ENCODE measurements at places on chromosomes 2 and 18.

- no peak for DNase-seq
Observed at GRCh38 chr2:181065458-181065857, 85.1 kb downstream of the UBE2E3 start.

DNA sequence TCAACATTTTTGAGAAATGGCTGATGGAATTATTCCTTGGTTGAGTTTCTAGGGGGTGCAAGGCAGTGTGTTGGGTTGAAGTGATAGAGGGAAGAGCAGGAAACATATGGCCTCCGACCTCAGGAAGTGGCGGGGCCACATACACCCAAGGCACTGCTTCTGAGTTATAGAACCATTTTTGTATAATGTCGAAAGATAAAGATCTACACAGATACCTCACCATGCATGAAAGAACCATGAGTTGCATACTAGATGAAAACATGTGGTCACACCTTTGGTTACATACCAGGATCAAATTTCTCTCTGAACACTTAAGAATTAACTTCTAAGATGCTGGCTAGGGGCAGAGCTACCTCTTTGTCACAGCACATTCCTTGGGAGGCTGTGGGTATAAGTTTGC, 23.2 kb downstream of the LAMA3 start:
- peak; percentile 25 for DNase-seq

GRCh38 chr18:36095936-36096519, 28.7 kb upstream of the RPRD1A start:
- peak; percentile 55 for DNase-seq

GRCh38 chr2:229269941-229270340, 1.1 kb downstream of the PID1 start:
- no peak for DNase-seq

DNA sequence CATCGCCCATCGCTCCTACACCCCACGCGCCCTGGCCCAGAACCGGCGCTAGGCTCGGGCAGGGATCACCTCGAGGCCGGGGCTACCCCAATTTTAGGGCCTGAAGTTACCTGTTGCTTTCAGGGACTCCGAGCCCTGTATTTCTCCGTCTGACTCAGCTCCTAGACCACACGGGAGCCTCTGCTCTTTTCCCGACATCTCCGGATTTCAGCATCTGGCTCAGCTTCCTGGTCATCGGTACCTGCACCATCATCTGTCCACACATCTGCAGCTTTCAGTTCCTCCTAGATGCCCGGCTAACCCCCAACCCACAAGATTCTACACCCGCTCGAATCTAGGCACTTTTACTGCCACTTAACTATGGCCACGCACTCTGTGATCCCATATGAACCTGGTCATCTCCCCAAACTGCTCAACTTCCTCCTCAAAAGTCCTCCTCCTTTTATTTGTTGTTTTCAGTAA, 12.1 kb upstream of the HMSD start:
- DNase-seq = no peak

DNA sequence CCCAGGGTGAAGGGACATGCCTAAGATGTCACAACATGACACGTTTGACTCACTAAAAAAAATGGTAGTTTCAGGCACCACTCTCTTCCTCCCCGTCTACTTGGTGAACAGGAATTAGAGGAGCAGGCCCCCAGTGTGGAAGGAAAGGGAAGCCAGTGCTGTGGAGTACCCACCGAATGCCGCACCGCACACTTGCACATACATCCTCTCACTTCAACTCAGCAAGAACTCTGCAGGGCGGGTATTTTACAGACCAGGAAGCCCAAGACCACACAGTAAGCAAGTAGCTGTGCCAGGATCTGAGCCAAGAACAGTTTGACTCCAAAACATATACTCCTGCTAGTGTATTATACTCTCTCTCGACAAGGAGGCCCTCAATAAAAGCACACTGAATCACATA, 69.8 kb downstream of the BCL2 start:
- DNase-seq = no peak

GRCh38 chr2:177692042-177692782, 299.6 kb downstream of the AGPS start:
- no peak for DNase-seq

GRCh38 chr2:3857576-3857975, 154.2 kb downstream of the DCDC2C start:
- DNase-seq = no peak

DNA sequence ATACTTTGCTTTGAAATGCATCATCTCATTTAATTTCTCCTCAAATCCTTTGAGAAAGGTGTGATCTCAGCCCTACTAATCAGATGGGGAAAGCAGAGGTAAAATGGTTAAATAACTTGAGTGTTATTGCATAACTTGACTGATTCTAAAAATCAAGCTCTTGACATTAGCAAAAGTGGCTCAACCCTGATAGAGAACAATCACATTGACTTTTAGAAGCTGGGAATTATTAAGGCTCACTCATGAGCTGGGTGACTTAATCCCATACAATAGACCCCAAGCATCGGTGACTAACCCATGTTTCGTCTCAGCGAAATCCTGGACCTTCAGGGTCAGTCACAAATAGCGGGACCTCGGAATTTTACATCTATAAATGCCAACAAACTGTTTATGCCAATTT, 378.9 kb downstream of the NBAS start:
- DNase-seq = no peak

DNA sequence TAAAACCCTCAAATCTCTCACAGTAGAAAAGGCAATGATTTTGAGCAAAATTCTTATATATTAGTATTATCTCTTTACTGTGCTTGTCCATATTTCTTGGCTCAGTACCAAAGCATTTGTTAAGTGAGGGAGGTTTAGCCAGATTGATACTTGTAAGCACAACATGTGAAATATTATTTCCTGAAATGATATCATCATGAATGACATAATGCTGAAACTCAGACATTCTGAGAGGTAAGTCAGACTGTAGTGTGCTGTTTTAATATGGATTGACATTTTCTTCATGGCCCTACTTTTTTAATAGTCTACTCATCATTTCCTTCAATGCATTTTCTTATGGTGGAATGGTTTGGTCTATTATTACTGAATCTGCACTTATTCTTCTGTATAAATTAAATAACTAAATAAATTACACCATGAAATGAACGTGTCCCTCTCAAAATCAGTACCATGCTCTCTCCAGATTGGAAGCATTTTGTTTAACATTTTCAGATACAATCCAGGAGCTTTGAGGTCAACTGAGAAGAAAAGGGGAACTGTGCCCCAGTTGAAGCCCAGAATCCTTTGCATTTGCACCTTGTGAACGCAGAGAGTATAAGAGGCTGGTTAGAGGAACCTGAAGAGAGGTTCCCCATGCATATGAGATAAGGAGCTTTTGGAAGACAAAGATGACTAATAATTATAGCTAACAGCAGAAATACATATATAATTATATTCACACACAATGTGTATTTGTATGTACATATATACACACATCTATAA, 50.1 kb upstream of the CRACDL start:
- peak; percentile 18 for DNase-seq

- DNase-seq = no peak
Observed at GRCh38 chr2:85908506-85908905, 19.7 kb upstream of the ST3GAL5 start.

DNA sequence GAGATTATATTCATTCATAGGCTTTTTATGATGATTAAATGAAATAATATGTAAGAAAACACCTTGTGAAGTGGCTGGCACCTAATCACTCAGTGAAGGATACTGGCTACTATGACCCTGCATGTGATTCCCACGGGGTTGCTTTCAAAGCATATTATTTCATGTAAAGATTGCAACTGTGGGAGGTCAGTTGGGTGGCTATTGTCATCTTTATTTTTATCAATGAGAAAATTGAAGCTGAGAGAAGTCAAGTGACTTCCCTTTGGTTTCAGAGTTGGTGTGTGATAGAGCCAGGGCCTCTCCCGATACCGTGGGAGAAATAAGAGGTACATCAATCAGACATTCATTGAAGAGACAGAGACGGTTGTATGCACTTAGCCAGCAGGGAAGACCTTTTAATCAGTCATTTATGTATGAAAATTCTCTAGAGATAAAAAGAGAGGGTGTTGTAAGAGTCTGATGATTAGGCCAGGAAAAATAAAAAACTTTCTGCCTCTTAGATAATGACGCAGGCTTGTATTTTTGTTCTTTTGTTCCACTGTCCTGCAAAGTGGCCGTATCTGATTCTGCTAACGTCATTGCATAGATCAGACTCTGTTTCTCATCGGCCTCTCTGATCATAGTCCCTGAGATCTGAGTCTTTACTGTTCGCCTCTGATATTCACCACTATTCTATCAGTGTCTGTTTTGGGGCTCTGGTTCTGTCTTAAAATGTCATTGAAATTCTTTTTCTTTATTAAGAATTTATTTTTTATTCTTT, 50.5 kb downstream of the QPCT start:
- DNase-seq = no peak

DNA sequence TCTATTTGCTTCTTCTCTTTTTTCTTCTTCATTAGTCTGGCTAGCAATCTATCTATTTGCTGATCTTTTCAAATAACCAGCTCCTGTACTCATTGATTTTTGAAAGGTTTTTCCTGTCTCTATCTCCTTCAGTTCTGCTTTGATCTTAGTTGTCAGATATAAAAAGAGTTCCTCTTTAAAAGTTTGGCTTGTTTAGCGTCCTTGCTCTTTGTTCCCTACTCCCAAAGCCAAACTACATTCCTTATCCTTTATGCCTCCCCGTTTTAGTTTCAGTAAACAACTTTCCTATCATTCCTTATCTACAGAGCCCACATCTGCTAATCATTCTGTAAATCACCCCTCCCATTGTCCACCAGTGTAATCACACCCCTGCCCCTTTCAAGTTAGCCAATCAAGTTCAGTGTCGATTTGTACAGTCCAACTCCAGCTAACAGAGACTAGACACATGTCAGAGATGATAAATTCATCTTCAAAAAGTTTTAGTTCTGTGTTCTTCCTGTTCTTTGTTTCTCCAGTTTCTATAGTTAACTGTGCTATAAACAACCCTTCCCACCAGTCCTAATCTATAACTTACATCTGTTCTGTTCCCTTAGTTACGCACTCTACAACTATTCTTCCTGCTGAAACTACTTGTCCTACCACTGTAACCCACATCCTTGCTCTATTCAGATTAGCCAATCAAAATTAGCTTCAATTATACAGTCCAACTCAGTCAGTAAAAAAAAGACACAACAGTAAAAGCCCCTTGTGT, 44.4 kb downstream of the TFPI start:
- no peak for DNase-seq

GRCh38 chr2:218722419-218722818, 11.8 kb downstream of the TTLL4 start:
- no peak for DNase-seq

DNA sequence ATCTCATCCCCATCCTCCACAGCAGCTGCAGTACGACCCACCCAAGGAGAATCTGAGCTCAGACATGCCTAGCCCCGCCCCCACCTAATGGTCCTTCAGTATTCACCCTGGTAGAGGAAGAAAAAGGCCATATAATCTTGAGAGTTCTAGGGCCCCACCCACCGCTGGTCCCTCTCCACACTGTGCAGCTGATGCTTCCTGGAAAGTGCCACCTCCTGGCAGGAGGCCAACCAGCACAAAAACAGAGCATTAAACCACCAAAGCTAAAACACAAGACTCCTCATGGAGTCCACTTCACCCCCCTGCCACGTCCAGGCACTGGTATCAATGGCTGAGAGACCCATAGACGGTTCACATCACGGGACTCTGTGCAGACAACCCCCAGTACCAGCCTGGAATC, 40.7 kb downstream of the MC4R start:
- no peak for DNase-seq

DNA sequence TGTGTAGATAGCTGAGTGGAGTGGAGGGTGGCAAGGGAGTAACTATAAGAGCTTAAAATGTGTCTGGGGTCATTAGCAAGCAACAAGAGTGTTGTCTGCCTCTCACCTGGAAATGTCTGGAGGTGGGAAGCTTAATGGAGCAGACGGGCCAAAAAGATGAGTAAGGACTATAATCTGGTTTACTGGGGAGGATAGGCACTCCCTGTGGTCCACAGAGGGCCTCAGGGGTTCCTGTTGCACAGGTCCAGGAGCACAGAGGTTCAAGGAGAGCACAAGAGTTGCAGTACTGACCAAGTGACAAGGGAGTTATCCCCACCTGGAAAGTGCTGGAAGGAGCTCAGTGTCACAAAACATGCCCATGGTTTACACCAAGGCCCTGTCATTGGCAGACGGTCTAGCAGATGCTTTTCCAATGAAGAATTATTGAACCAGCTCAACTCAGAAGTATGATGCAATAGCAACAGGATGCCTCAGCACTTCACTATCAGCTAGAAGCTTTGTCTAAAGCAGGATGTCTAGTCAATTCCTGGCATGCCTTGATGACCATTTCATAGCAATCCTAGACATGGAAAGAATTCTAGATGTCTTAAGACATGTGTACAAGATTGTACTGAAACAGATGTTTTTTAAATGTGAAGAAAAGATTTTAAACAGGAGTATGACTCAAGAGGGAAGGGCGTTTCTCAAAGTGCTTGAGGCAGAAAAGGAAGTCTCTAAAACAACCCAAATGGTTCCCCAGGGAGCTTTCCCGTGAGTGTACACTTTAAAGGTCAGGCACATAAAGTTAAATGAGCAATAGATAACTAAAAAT, 62.9 kb upstream of the SERPINE2 start:
- no peak for DNase-seq

GRCh38 chr18:46053368-46054095, 18.5 kb downstream of the PSTPIP2 start:
- no peak for DNase-seq

DNA sequence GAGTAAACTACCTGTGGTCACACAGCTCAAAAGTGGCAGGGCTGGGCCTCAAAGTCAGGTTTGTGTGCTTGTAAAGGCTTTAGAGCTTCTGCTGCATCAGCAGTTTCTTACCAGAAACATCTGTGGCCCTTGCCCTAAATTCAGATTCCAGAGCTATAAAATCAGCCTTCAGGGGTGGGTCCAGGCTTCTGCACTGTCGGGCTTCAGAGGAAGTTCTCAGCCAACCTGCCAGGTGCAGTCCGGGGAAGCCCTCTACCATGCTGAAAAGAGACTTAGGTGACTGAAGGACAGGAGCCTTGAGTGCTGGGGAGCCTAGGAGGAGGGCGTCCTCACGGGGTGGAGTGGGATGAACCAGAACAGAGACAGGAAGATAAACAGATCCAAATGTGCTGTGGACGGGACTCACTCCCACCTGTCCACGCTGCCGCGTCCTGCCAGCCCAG, 69.9 kb upstream of the HS6ST1 start:
- no peak for DNase-seq

DNA sequence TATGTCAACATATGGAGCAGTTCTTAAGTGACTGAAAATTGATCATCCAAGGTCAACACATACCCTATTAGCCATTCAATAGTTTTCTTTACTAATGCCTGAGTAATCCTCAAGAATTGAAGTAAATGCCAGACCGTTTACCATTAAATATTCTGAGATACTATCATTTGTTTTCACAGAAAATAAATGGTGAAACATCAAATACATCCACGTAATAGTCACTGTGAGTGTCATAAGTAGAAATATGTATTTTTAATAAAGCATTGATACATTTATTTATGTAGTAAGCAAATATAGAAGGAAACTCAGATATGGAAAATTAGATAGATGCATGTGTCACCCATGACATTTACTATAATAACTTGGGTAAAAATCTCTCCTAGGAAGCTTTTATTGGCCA, 927.8 kb upstream of the NRXN1 start:
- no peak for DNase-seq

- no peak for DNase-seq
Observed at GRCh38 chr2:111910609-111911277, 12.3 kb downstream of the MERTK start.
